ENCODE measurements at places on chromosomes 16 and 17.
A peak's percentile ranks its signal among the peaks of the same experiment; 100 is the strongest.

- DNase-seq = no peak
Measured at GRCh38 chr17:40316571-40317344, 7.8 kb downstream of the RARA start.

GRCh38 chr17:36784633-36785032 is 152.6 kb upstream of the LHX1 start:
- DNase-seq = no peak

GRCh38 chr17:22138861-22139469 is 446.6 kb downstream of the KCNJ18 start:
- no peak for DNase-seq

GRCh38 chr16:86322806-86323205 is 187.5 kb upstream of the FOXF1 start:
- no peak for DNase-seq

DNA sequence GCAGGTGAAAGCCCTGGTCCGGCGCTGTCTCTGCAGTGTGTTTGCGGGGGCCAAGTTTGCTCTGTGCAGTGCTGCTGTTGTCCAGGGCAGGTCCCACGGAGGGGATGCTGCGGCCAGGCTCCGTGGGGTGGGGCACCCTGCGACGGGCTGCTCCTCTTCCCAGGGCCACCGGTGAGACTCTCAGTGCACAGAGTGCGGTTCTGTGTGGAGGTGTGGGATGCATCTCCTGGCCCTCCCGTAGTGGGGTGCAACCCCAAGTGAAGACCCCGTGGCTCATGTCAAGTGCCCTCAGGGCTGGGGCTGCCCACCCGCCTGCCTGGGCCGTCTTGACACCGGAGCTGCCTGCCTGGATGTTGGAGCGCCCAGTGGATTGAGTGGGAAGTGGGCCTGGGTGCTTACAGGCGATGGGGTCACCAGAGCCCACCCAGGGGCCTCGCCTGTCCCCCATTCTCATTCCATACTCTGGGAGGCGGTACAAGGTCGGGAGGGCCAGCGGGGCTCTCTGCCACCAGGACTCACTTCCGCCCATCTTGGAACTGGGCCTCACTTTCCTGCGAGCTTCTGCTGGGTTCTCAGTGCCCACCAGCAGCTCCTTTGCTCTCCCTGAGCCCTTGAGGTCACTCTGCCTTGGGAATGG is 119.9 kb downstream of the BANP start:
- no peak for DNase-seq

- no peak for DNase-seq
Measured at GRCh38 chr16:71626858-71627213, 852 bp downstream of the MARVELD3 start.

- peak; percentile 89 for DNase-seq
Measured at GRCh38 chr17:7841396-7841914, 7.4 kb downstream of the KDM6B start.

Measured in stimulated activated CD8-positive, alpha-beta memory T cell treated with anti-CD3 and anti-CD28 coated beads, Interleukin-15, amount 100 ng/mL, for 48 hours (primary cell).